ENCODE measurements at places on chromosomes 6 and 20.

GRCh38 chr6:19603721-19604120 lies 233.4 kb upstream of the ID4 start:
- DNase-seq, result no peak

- peak; percentile 39 for DNase-seq
Observed at GRCh38 chr6:120354452-120355098, 979.7 kb downstream of the TBC1D32 start.

GRCh38 chr6:162069995-162070394 lies 657.6 kb downstream of the PRKN start:
- DNase-seq, result peak; percentile 28

- DNase-seq, result peak; percentile 27
Observed at GRCh38 chr6:4624726-4625125, 151.5 kb upstream of the CDYL start.

- DNase-seq, result no peak
Observed at GRCh38 chr6:126944512-126944911, 174.0 kb upstream of the RSPO3 start.

DNA sequence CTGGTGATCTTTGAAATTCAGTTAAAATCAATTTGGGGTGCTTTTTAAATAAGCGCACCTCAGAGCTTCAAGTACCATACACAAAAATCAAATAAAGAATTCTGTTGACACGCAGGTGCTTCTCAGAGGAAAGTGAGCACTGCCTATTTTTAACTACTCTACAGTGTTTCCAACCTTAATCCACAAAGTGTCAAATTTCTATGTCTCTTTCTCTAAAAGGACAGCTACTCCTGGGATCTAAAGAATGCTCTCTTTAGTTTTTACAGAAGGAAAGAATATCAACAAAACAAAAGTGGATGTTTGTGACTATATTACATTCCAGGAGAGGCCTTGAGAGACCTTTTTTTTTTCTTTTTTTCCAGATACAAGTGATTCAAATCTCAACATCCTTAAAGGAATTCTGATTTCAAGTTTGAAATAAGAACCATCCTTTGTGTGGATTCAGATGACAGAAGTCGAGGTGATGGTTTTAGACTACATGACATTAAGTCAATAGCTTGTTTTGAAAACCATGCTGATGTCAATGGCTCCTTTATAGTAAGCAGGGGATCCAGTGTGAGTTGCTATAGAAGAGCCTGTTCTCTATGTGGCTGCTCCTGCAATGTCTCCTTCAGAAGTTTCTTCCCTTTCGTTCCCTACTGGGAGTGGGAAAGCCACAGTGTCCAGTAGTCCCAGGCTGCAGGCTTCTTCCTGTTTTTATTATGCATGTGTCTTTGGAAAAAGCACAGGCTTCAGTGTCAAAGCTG lies 67.2 kb upstream of the DEFB112 start:
- no peak for DNase-seq

DNA sequence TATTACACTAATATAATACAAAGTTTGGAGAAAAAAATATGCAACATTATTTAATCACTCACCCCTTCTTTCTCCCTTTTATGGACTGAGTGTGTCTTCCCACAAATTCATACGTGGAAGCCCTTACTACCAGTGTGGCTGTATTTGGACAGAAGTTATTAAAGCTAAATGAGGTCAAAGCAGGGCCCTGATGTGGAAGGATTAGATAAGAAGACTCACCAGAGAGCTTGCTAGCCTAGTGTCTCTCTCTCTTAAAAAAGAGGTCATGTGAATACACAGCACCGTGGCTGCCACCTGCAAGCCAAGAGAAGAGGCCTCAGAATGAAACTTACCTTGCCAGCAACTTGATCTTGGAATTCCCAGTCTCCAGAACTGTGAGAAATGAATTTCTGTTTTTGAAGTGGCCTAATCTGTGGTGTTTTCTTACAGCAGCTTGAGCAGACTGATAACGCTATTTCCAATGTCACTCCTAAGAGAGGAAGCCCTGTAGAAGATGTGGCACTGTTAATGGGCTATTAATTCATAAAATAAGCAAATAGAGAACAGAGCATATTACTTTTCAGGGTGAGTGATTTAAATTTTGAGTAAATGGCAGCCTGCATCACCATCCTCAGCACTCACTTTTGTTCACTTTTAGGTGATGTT lies 233.4 kb downstream of the TBC1D7 start:
- DNase-seq, result no peak

DNA sequence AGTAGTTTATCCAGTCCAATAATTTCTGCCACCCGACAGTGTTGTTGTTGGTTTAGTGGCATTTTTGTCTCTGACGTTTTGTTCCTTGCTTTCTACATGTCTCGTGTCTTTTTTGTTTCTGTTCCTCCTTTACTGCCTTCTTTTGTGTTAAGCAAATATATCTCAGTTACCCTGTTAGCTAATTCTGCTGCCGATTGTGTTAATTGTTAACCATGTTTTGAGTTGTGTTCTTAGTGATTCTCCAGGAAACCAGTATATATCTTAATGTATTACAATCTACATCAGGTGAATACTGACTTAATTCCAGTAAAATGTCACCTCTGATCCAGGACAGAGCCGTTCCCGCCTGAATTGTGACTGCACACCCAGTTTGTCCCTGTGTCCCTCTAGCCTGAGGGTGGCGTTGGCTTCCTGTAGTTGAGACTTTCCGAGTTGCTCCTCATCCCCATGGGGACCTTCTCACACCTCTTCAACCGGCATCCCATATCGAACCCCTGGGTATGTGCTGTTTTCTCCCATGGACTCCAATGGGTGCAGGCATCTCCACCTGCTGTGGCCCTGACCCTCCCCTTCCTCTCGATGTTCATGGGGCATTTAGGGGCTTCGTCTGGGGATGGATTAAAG lies 35.8 kb upstream of the BHLHE23 start:
- DNase-seq, result no peak

DNA sequence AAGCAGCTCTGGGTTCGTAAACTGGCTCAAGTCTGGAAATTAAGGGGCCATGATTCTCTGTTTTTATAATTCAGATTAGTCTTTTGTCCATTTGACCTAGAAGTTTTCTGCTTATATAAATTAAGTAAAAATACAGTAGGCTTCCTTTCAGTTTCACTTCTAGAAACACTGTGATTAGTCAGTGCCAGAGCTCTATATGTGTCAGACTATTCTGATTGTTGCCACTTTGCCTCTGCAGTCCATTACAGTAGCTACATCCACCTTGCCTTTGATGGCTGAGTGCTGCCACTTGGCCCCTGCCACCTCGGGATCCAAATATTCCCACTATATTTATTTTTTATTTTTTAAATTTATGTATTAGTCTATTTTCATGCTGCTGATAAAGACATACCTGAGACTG lies 7.9 kb downstream of the ZC2HC1B start:
- no peak for DNase-seq

DNA sequence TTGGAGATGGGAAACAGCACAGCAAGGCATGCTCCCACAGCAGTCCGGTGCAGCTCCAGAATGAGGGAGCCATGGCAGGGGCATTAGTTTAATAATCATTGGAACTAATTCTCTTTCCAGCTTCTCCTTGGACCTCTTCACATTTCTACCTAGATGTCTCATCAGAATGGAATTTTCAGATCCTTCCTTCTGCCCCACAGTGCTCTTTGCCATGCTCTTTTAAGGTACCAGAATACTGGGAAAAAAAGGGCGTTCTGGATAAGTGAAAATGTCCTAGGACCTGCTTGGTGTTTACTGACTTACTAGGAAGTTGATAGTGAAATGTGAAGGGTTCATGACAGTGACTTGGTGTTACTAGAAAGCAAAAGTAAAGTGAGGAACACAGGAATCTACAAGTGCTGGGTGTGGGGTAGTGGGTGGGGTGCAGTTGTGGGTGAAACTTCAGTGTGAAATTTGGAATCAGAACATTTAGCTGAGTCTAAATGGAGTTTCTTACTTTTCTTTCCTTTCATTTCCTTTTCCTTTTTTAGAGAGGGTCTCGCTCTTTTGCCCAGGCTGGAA lies 207.1 kb downstream of the ARID1B start:
- DNase-seq, result no peak

- peak; percentile 16 for DNase-seq
Observed at GRCh38 chr6:159992366-159992765, 23.5 kb downstream of the IGF2R start.

All from fibroblast of skin of right quadriceps (primary cell).